ENCODE measurements at places on chromosomes 5 and 9.

- peak; percentile 50 for DNase-seq
Observed at GRCh38 chr9:126613651-126614050, at the start of gene LMX1B. TSS of gene LMX1B (plus strand) at chr9:126613928. CDS start at chr9:126614450, 522 bp downstream.

GRCh38 chr5:81763294-81763928 is 12.5 kb upstream of the SSBP2 start:
- DNase-seq, result no peak

DNA sequence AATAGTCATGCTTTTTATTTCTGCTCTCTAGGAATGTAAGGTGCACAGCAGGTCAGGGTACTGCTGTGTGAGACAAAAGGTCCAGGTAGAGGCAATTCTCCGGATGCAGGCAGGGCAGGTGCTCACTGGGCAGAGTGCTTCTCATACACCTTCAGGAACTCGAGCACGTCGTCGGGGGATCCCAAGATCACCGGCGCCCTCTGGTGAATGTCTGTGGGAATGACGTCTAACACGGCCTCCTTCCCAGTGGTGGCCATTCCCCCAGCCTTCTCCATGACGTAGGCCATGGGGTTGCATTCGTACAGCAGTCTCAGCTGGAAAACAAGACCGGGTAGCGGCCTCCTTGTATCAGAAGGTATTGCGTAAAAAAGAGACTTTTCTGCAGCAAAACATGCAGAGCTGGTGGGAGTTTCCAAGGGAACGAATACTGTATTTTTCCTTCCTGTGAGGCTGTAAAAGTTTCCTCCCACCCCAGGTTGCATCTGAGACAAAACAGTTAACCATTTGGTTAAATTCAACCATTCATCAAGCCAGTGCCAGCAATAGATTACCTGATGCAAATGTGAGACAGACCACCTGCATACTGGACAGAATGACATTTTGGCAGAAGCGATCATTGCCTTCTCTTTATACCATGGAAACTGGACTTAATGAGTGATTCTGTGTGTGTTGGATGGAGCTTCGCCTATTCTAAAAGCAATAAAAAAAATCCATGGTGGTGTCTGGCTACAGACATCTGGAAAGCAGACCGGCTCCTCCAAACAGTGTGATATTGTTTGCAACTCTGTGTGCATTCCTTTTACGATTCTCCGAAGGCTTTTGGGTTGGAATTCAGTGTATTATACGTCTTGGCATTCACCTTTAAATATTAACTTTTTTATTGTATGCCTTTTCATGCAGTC is 9.9 kb upstream of the FBP2 start:
- DNase-seq, result peak; percentile 80

GRCh38 chr9:5879419-5880181 is 11.1 kb upstream of the MLANA start:
- DNase-seq, result peak; percentile 91

DNA sequence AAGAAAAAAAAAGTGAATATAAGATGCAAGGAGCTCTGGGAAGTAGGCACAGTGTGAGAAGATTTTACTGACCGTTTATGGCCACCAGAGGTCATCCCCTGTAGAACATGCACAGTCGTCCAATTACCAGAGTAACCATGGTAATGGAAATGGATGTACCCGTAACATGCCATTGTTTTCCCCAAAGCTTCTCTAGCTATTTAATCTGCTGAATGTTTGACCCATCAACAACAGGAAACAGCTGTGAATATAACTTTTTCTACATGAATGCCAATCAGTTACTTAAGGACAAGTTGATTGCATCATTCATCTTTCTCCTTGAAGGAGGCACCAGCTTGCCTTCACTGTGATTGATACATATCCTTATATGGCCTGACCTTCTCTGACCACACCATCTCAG is 1967.0 kb upstream of the CDH9 start:
- DNase-seq, result no peak

DNA sequence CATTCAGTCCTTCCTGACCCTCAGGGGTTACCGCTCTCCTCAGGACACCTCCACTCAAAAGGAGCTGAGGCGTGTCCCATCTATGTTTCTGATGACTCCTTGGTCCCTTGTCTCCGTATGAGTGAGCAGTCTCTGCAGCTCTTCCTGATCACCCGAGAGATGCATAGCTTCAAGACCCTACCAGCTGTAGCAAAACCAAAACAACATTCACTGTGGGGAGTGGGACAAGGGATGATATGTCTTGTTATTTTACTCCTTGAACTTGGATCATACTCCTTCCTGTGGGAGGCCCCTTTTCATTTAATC is 14.4 kb downstream of the GLDC start:
- DNase-seq, result no peak

- DNase-seq, result no peak
Observed at GRCh38 chr9:76651119-76651705, 113.0 kb upstream of the PCA3 start.
